ENCODE measurements at places on chromosomes 6 and 20. TPM values are rescaled to one million over a fixed set of nuclear protein-coding genes. Genes with fewer than 3 reads are reported as not detected.

SGK2 gene
- total RNA-seq, result 29.8 TPM

PPP1R3G gene
- total RNA-seq, result 2.9 TPM

SYCP2 gene
- 3.2 TPM for total RNA-seq

- no peak for DNase-seq
Observed at GRCh38 chr6:36784376-36784636, 54.9 kb downstream of the CPNE5 start.

GRCh38 chr20:12798286-12798685 is 210.5 kb upstream of the SPTLC3 start:
- DNase-seq, result no peak

DNA sequence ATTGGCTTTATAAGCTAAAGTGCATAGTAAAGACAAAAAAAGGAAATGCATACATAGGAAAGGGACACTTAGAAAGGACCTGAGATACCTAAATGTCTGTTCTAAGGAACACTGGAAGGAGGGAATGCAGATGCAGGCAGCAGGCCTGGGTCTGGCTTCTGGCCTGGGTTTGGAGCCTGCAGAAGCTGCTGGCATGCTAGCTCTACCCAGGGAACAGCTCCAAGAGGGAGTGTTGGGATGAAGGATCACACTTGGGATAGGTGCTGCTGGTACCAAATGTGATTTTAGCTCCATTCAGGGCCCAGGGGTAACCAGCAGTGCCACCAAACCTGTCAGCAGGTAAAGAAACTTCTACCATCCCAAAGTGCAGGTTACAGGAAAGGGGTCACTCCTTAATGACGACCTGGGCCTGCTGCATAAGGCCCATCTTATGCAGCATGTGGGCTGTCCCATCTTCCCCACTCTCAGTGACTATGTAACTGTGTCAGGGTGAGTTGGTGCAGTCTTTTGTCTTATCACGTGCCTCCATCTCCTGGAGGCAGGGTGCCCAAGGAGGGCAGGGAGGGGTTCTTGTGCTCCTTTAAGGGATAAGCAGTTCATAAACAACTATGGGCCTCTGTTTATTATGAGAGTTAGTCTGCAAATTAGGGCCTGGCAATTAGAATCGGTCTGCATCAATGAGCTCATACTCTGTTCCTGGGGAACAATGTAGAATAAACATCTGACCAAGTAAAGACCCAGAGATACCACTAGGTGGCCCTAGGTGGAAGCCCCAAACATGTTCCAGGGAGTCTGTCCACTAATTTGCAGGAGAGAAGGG is 26.9 kb downstream of the DDX27 start:
- DNase-seq, result no peak

- DNase-seq, result no peak
Observed at GRCh38 chr6:4883298-4883697, 107.1 kb downstream of the CDYL start.

DNA sequence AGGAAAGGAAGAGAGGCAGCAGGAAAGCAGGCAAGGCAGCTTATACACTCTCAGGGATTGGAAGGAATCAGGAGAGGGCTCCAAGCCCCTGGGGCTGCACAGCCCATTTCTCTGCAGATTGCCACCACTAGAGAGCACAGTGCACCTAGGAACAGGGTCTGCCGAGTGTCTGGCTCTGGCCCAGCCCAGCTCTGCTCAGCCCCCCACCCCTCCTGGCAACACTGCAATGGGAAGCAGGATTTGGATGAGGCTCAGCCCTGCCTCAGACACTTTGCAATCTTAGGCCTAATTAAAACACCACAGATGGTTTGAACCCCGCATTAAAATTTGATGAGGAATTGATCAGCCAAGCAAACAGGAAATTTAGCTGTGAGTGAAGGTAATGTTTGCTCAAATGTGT is 252.7 kb downstream of the DHX35 start:
- DNase-seq, result no peak

DNA sequence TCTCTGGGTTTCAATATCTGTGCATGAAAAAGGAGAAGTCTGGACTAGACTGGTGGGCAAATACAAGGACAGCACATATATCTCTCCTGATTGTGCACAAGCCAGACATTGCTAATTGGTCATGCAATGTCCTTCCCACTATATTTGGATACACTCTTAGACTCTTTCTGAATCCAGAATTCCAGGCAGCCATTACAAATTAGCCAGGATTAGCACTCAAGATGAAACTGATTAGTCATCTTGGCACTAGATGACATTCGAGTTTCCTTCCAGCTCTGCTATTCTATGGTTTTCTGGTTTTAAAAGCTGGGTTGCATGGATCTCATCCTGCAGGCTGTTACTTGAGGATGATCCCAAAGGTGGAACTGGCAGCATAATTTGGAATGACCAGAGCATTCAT is 73.2 kb downstream of the SCP2D1 start:
- DNase-seq, result no peak

GRCh38 chr20:13507646-13508045 is 131.1 kb downstream of the TASP1 start:
- DNase-seq, result no peak

Measured in ureter (tissue), 1 donor.